ENCODE measurements at places on chromosomes 7 and 10.
A peak's percentile ranks its signal among the peaks of the same experiment; 100 is the strongest.

DNA sequence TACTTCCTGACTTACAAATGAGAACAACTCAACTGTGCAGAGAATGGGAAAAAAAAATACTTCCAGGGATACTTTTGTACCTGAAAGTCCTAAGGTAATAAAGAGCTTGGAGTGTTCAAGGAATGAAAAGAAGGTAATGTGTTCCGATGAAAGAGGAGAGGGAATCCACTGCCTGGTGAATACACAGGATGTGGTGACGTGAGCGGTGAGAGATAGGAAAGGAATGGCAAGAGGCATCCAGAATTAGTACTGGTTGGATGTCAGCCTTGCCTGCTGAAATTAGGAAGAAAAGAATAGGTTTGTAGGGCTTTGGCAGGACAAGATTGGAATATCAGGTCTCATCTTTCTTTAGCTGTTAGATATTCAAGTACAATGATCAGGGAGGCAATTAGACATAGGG, 347.7 kb downstream of the POM121L12 start:
- peak; percentile 30 for DNase-seq

DNA sequence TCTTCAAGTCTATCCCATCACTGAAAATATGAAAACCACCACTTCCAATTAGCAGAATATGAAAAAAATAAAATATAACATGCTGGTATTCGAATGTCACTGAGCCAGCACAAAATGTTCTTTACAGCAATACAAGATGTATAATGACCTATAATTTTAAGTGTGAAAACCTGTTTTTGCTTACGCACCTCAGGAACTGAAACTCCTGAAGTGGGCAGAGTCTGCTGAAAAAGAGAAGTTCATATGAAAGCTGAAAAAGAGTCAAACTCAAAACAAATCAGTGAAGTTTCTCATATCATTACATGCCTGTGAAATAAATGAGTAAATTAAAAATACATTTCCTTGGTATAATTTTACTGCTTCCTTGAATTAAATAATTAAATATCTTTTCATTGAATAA, 272.5 kb downstream of the DGKB start:
- no peak for DNase-seq

GRCh38 chr7:46486256-46487206, 565.5 kb upstream of the IGFBP3 start:
- no peak for DNase-seq

DNA sequence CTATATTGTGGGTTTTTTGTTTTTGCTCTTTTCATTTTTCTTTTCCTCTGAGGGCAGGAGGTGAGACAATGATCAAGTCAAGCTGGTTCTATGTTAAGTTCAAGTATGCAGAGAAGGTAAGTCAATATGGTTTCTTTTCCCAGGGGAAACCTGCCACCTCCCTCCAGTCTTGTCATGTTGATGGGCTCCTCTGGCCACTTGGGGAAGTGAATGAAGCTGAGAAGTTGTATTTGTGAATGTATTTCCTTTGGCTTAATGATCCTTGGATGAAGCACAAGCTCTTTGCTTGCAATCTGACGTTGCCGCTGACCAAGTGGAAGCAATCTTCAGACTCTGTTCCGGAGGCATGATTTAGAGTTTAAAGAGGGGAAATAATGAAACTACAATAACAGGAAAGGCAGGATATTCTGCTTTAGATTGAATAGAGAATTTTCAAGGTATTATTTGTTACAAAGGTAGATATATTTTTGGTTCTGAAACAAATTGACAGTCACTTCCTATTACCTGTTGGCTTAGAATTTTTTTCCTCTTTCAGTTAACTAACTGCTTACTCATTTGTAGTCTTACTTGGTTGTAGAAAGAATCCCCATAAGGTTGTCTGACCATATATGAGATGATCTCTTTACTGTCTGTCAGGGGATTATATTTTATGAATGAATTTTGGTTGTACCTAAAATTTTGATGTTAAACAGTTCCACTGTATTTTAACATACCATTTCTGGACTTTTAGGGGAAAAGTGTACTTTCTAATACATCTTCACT, 369.6 kb downstream of the AUTS2 start:
- DNase-seq: no peak
